ENCODE measurements at places on chromosomes 12 and 14.

DNA sequence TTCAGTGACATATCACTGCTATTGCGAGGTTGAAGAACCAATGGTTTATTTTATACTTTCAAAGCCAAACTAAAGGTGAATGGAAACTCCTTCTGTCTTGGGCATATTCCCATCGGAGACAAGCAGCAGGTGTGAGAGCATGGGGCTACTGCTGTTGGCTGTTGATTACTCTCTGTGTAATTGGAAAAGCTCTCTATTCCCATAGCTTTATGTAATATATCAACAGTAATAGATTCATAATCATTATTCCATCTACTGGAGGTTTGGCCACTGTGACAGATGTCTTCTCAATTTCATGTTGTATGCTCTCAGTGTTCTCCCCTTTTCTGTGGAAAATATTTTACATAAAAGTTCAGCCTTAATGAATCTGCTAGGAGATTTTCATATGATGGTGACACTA, 352.0 kb downstream of the BTG1 start:
- DNase-seq = no peak

DNA sequence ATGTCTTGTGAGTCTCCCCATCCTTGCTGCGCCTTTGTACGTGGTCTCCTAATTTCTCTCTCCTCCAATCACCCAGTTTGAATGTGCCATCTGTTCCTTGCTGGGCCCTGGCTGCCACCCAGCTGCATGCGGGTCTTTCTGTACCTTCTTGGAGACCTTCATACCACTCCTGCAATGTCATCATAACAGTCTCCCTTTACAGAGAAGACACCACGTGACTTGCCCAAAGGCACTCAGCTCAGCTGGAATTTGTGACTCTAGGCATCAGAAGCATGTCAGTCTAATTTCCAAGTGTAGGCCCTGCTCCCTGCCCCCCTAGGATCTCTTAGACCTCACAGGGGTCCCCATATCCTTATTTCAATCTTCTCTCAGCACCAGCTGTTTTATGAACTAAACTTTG, 284.2 kb downstream of the TTC8 start:
- no peak for DNase-seq

DNA sequence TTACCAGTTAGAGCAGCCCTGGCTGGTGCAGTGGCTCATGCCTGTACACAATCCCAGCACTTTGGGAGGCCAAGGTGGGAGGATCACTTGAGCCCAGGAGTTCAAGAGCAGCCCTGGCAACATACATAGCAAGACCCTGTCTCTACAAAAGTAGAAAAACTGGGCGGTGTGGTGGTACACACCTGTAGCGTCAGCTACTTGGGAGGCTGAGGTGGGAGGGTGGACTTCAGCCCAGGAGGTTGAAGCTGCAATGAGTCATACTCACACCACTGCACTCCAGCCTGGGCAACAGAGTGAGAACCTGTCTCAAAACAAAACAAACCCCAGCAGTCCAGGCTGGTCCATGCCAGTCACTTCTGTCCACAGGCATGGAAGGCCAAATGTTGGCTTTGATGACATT, 7.4 kb downstream of the COX14 start:
- DNase-seq = no peak

DNA sequence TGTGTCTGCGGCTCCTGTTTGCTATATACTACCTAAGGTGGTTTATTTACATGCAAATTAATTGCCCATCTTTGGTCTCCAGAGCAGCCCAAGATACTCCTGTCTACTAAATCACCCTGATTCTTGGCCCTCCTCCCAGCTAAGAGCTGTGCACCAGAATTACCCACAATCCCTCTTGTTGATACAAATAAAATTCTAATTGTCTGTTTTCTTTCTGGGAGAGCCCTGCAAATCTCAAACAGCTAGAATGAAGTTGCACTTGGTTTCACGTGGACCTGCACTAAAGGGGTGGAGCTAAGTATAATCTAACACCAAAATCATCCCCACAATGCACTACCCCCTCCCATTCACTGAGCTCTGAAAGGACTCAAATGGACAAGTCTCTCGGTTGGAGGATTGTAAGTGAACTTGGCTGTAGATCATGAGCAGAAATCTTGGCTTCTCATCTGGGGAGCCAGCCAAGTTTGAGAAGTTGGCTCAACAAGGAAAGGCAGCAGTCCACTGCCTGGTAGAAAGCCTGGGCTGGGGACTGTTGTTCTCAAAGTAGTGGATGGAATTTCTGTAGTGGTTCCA, 6.6 kb downstream of the MAX start:
- DNase-seq = peak; percentile 72

DNA sequence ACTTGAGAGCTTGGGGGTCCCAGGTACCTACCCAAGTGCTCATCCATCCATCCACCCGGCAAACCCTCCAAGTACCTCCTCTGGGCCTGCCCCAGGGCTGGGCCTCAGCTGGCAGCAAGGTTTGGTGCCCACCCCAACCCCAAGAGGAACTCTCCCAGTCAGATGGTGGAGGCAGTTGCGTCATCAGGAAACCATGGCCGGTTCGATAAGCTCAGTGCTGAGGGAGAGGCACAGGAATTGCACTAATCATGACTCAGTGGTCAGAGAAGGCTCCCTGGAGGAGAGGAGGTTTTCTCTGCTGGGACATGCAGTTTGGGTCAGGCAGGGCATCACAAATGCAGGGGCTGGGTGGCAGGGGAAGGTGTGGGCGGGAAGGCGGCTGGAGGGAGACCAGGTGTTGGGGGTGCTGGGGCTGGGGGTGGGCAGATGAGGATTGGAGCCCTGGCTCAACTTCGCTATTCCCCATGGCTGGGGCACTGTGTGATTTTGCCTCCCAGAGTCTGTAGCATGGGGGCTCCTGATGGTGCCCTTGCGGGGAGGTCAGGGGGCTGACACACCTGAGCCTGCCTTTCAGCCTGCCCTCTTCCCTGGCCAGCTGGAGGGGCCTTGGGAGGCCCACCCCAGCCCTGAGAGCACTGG, 32.2 kb downstream of the SH2B3 start:
- peak; percentile 70 for DNase-seq
